Stimulated activated CD4-positive, alpha-beta T cell treated with anti-CD3 and anti-CD28 coated beads, Interleukin-1b, Interleukin-23, amount 100 ng/mL, for 48 hours (primary cell): ENCODE measurements at places on chromosomes 6 and 20.

GRCh38 chr6:167776906-167777627 is 49.6 kb upstream of the AFDN start:
- DNase-seq, result no peak

GRCh38 chr20:3680701-3681351 is 984 bp downstream of the ADAM33 start:
- no peak for DNase-seq

DNA sequence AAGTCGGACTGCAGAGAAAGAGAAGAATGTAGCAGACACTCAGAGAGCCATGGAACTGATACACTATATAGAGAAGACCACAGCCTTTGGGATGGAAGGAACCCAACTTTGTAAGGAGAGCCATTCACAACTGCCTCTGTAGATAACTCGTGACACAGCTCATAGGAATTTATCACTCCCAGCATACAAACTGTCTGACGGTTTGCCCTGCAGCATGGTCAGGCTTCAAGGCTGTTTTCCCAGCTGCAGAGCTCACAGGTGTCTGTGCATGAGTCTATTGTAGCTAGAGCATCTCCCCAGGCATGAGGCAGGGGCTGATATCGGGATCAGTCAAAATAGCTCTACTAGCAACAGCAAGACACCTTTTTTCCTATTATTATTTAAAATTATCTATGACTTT is 130.5 kb upstream of the DTNBP1 start:
- DNase-seq, result no peak

- no peak for DNase-seq
Measured at GRCh38 chr20:14757728-14758127, 420.3 kb upstream of the FLRT3 start.

DNA sequence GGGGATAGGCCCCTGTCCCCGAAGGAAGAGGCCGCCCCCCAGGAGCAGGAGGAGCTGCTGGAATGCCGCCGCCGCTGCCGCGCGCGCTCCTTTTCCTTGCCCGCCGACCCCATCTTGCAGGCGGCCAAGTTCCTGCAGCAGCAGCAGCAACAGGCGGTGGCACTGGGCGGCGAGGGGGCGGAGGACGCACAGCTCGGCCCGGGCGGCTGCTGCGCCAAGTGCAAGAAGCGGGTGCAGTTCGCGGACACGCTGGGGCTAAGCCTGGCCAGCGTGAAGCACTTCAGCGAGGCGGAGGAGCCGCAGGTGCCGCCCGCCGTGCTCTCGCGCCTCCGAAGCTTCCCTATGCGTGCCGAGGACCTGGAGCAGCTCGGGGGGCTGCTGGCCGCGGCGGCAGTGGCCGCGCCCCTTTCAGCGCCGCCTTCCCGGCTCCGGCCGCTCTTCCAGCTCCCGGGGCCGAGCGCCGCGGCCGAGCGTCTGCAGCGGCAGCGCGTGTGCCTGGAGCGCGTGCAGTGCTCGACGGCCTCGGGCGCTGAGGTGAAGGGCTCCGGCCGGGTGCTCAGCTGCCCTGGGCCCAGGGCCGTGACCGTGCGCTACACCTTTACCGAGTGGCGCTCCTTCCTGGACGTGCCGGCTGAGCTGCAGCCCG is 630 bp downstream of the PPP1R3G start:
- DNase-seq, result no peak

DNA sequence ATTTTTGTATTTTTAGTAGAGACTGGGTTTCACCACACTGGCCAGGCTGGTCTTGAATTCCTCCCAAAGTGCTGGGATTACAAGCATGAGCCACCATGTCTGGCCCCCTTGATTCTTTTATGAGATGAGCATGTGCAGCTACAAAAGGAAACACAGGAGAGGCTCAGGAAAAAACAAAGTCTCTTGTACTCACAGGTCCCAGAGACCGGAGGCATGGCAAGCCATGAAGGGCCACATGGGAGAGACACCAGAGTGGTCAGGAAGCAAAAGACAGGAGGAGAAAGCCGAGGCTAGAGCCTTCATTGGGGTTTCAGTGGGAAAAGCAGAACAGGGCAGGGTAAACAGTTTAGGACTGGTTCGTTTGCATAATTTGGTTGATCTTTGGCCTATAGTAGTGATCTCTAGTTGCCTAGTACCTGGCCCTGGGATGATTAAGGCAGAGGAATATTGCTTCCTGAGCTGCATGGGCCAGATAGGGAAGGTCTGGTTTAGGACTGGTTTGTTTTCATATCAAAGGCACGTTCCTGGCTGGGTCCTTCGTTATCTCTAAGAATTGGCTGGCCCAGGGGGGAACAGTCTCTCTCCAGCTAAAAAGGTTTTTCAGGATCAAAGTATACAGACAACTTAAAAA is 48.2 kb upstream of the PRND start:
- no peak for DNase-seq

GRCh38 chr6:112054555-112055190 is 769 bp downstream of the CCN6 start:
- no peak for DNase-seq

- DNase-seq, result no peak
Measured at GRCh38 chr6:53795340-53795701, 516 bp downstream of the LRRC1 start.

- no peak for DNase-seq
Measured at GRCh38 chr20:8647961-8648441, 420.9 kb upstream of the PLCB4 start.

- DNase-seq, result no peak
Measured at GRCh38 chr20:35821807-35822242, 50.0 kb downstream of the PHF20 start.

GRCh38 chr6:36999061-36999750 is 6.2 kb upstream of the FGD2 start:
- DNase-seq, result no peak

DNA sequence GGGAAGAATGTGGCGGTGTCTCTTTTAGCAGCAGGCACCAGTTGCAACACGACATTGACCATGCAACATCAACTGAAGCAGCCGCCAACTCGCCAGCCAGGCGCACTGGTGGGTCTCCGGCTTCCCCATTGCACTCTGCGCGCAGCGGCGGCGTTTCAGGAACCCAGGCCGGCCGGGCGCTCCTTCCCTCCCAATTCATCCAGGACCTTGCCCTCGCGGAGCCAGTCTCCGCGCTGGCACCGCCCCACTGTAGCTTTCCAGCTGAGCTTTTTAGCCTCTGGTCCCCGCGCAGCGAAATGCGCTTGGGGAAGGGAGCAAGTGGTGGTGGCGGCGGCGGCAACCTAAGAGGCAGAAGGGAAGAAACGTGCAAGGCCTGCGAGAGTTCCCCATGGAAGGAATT is 297.9 kb upstream of the RIMS1 start:
- DNase-seq, result no peak
